ENCODE measurements at places on chromosomes 13 and 19.

DNA sequence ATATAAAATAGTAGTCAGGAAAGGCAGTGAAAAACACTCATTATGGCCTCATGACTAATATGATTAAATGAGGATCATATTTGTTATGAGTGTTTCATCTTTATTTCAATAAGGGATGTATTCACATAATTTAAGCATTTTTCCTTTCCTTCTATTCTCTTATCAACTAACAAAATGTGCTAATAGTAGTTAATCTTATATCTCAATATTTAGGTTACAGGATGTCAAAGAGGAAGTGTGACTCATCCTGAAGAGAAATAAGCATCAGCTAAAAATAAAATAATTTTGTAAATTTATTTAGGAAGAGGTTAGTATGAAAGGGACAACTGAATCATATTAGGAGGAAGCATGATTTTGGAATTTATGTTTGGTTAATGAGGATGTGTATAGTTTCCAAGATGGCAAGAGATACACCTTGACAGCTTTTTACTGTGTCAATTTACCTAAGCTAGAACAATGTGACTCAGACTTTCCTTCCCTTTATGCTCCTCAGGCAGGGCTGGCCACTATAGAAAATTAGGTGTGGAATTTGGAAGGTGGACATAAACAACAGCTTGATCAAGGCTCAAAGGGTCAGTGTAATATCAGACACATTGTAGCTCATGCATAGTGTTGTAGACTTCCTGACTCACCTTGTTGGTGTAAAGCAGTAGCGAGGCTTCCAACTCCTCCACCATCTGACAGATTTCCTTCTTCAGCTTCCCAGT lies 172.7 kb downstream of the SLITRK1 start:
- DNase-seq: no peak

DNA sequence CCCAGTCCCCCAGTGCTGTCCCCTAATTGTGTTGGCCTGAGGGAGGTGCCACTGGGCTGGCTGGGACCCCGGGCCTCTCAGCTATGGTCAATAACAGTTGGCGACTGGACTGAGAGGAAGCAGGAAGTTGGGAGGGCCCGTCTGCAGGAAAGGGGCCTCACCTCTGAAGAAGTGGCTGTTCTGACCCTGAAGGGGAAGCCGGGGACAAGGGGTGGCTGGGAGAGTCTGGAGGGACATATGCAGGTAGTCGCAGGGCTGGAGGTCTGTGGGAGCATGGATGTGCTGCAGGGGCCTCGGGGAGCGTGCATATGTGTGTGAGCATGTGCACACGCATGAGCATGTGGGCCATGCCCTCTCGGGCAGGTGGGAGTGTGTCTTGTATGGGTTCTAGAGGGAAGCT lies 5.9 kb downstream of the PKN1 start:
- no peak for DNase-seq

DNA sequence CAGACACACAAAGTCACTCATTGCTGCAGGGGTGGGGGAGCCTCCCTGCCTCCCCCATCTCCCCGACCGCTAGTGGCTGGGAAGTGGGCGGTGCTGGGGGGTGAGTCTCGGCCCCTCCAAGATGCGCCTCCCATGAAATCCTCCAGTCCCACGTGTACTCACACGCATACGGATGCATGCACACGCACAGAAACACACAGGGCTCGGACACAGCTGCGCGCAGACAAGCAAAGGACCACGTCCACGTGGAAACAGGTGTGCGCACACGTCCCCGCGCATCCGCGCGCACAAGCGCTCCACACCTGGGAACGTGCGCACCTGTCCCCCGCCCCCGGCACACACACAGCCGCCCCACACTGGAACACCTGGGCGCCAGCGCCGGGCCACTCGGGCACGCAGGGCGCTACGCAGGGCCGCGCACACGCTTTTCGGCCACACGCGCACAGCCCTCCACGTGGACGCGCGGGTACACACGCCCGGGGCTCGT lies 687 bp downstream of the MATK start:
- no peak for DNase-seq

- no peak for DNase-seq
These were observed 115.8 kb downstream of the DIAPH3 start for GRCh38 chr13:60047918-60048317.

DNA sequence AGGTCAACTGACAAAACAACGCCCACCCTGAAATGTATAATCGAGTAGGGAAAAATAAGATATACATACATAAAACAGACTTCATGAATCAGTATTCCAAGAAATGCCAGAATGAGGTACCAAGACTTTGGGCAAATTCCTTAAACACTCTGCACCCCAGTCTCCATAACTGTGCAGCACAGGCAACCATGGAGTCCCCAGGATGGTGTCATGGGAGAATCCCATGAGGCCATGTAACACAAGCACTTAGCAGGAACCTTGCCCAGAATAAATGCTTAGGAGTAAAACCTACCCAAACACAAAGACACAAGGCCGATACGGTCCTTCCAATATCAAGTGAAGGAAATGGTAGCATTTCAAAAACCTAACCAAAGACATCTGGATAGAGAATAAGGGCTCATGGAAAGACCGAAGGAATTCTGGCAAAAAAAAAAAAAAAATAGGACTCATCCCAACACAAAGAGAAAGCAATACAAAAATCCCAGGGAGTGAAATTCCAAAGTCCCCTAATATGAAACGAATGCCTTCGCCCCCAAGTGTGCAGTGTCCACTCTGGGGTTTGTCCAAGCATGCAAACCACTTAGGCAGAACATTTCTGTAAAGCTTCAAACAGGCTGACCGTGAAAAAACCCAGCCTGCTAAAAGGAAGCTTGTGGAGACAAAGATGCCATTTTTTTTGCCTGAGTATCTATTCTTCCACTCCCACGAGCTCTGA lies 11.1 kb downstream of the ZC3H4 start:
- no peak for DNase-seq

- DNase-seq: no peak
These were observed 27.2 kb upstream of the CCNP start for GRCh38 chr19:40253611-40254092.

DNA sequence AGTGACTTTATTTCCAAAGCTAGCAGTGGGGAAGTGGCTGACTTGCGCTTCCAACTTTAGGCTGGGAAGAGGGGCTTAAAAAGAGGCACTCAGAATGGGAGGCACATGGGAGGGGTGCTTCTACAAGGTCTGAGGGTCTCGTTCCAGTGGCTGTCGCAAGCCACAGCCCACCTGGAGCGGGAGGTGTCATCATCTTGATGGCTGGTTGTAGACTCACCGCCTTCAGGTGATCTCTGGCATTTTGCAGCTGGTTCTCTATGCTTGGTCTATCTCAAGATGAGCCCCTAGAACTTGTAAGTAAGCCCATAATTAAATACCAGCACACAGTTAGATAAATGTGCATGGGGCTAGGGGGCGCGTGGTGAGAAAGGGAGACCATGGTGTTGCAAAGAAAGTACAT lies 9.2 kb downstream of the TEX29 start:
- no peak for DNase-seq

DNA sequence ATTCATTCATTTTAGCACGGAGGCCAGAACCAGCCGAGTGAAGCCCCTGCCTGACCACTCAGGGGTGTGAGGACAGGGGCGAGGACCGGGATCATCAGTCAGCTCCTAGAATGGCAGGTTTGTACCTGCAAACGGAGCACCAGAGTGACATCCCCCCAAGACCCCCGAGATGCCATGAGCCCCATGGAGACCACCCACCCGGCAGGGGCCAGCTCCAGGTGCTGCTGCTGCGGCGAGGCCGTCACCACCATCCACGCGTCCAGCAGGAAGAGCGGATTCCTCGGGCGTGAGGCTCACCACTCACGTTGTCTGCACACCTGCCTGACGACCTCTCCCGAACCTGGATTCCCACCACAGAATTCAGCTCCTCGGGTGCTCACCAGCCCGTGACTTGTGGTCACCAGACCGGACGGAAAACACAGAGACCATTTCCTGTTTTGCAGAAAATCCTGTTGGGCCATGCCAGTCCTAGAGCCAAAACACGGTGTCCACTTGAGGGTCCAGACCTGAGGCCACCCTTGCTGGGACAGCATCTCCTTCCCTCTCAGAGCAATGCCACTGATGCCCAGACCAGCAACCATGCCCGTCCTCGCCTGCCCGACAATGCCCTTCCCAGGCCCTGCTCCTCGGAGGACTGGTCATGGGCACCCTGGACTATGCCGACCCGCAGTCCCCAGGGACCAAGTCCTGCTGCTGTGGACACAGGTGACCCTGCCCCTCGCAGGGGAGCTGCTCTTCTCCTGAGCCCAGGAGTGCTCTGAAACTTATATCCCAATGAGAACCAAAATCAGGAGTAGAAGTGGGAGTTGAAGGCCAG lies 74.2 kb downstream of the RASA3 start:
- DNase-seq: no peak

DNA sequence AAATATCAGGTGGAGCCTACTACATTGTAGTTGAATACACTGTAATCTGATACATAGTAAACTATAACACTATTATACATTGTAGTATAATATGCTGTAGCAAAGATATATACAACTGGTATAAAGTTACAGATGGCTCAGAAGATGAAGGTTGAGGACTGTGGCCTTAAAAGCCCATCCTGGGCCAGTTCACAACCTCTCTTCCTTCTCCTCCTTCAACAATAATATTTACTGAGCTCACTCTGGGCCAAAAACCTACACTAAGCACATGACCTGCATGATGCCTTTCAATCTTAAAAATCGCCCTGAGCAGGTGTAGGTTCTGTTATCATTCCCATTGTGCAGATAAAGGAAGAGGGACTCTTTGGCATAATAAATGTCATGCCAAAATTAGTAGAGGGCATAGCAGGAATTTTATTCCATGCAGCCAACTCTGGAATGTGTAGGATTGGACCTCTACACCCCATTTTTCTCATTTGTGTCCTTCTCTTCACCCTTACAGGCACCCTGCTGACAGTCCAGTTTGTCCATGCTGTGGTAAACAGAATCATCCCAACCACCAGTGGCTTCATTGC lies 14.6 kb upstream of the SIN3B start:
- no peak for DNase-seq

DNA sequence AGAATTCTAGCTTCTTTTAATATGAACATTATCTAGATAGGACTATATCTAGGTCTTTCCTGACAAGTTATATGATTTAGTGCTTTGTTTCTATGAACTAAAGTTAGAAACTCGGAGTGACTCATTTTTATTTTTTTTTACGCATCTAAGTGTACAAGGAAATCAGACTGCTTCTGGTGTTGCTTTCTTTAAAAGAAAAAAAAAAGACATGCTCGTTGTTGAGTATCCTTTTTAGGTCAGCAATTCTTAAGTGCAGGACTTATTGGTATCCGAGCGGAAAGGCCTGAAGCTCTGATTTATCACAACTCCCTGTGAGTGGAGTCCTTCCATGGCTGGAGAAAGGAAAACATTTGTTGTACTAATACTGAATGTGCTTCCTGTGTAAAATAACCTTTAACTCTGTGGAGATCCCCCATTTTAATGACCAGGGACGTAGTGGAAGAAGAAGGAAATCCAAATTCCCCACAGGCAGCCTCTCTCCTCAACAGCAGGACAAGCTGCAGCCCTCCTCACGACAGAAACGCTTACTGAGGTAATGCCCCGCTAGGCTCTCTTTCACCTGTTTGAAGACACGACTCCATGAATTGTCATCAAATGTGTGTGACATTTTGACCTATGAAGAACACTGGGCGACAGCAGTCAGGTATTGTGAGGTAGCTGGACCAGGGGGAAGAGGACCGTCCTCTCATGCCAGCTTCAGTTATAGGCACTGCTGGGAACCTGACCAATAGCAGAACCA lies 17.9 kb upstream of the POMP start:
- no peak for DNase-seq

- DNase-seq: no peak
These were observed 18.1 kb upstream of the LRP3 start for GRCh38 chr19:33175886-33176669.

- no peak for DNase-seq
These were observed 53.3 kb downstream of the CEBPG start for GRCh38 chr19:33426621-33427361.

DNA sequence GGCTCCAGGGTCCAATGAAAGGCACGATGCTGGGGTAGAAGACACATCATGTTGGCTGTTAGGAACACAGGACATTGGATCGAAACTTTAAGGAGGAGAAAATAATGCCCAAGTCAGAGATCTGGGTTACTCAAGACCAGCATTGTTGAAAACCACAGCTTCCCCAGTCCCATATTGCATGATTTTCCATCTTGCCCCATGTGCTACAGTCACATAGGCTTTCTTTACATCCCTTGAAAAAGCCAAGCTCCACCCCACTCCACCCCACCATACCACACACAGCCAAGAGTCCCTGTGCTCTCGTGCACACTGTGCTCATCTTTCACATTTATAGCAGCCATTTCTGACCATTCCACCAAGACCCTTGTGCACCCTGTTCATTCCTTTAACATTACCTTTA lies 636.2 kb downstream of the DIAPH3 start:
- no peak for DNase-seq

GRCh38 chr19:54451331-54451871 lies 2.4 kb downstream of the LENG8 start:
- no peak for DNase-seq

DNA sequence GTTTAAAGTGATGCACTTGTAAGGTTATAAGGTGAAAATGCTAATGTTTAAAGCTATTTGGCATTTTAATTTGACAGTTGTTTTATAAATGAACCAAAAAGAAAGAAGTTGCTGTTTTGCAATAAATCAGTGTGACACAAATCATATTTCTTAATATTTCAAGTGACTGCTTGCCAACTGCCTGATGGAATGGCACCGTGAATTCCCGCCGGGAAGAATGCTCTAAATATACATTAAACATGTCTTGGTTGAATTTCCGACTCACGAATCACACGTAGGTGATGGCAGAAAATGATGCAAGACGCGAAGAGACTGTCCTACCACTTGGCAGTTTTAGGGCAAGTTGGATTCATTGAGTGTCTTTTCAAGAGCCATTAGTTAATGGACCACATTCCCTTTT lies 3.1 kb upstream of the GJB2 start:
- no peak for DNase-seq

GRCh38 chr19:7682175-7682855 lies 1.7 kb downstream of the TRAPPC5 start:
- DNase-seq: no peak

- DNase-seq: no peak
These were observed 7.8 kb downstream of the ANKLE1 start for GRCh38 chr19:17289489-17289888.

GRCh38 chr19:12695514-12695913 lies 917 bp downstream of the FBXW9 start:
- no peak for DNase-seq

DNA sequence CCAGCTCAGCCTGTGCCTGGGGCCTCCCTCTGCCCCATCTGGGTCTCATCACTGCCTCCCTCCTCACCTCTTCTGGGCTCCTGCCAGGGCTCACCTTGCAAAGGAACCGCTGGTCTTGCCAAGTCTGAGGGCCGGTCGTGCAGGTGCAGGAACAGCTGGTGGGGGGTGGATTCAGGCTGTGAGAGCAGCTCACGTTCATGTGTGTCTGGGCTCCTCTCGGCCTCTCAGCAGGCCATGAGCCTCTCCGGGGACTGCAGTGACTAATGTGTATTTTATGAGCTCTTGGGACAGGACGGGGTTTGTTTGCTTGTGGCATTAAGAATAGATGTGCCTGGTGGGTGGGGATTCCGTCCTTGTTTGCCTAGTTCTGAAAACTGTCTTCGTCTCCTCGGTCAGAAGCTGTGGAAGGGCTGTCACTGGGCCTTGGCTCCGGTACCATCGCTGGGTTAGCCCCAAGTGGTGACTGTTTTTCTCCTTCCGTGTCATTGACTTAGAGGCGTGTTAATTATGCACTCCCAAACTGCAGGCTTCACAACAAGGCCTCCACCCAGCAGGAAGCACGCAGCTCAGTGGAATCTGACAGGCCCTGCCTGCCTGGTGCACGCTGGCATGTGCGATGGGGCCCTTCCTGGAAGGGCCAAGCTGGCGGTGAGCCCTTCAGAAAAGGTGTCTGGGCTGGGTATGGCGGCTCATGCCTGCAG lies 77.6 kb downstream of the KDM4B start:
- DNase-seq: no peak

GRCh38 chr13:60175571-60175970 lies 11.8 kb upstream of the DIAPH3 start:
- DNase-seq: no peak
